NCI-H1930 (cell line): ENCODE measurements at places on chromosomes 3 and 15.

GRCh38 chr3:9409981-9410854 is 12.8 kb downstream of the SETD5 start:
- no peak for DNase-seq

GRCh38 chr3:94001191-94001590 is 21.2 kb downstream of the ARL13B start:
- no peak for DNase-seq

GRCh38 chr3:109382588-109382987 is 45.2 kb upstream of the DPPA4 start:
- no peak for DNase-seq

DNA sequence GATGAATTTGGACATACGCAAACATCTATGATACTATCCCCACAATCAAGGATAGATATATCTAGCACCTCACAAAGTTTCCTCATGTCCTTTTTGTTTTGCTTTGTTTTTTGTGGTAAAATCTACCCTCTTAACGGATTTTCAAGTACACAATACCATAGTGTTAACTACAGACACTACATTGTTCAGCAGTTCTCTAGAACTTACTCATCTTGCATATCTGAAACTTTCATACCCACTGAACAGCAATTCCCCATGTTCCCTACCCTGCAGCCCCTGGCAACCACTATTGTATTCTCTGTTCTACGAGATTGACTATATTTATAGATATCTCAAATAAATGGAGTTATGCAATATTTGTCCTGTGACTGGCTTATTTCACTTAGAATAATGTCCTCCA is 58.1 kb upstream of the TJP1 start:
- no peak for DNase-seq

DNA sequence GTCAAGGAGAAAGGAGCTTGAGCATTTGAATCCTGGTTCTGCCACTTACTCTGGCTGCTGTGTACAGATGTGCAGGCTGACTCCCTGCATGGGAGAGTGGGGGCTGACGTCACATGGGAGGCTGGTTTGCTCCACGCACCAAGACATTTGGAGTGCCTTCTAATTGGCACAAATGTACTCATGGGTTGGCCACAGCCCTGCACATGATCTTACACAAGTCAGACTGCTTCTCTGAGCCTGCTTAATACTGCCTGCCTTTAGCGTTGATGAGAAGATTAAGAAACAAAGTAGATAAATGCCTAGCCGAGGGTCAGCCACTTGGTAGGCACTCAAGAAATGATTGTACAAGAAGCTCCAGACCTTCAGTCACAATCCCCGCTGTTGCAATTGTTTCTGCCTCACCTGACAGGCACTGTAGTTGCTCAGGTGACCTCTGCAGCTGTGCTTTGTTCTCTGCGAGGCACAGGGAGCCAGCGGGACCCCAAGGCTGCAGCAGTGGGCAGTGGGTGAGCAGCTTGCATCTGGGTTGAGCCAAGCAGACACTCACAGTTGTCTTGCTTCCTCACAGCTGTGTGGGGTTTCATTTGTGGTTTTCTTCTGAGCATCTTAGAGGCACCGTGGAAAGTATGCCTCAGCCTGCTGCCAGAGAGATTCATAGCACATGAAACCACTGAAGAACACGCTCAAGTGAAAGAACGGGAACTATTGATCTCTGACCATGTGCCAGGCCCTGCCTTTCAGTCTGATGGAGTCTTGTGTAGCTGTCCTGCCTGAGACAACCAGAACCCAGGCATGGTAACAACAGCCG is 33.1 kb downstream of the GRK7 start:
- no peak for DNase-seq

- no peak for DNase-seq
Observed at GRCh38 chr3:80244390-80244789, 476.6 kb upstream of the ROBO1 start.

DNA sequence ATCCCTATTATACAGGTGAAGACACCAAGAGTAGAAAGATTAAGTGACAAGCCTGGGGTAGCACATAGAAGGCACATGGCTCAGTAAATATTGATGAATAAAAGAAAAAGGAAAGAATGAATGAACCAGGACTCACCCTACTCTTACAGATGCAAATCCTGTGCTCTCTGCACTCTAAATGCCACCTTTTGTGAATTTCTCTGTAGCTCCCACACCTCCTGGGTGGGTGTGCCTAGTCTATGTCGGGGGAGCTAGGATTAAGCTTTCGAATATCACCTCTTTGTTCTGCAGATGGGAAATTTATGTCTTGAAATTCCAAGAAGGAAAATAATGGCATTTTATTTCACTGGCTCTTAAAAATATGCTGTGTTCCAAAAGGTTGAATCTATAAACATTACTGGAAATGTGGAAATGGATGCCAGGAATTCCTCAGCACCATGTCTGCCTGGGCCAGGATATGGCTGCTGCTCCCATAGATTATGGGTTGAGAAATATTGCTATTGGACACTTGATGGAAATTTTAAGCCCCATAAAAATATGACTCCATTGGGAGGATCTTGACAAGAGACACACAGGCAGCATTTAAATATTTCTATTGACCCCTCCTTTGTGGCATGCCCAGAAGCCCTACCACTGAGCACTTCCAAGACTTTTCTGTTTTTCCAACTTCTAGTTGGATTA is 43.3 kb downstream of the CCNB2 start:
- DNase-seq: no peak

- DNase-seq: no peak
Observed at GRCh38 chr3:156825795-156826143, 384 bp upstream of the LEKR1 start.

- no peak for DNase-seq
Observed at GRCh38 chr3:113204371-113204770, 7.0 kb upstream of the BOC start.
